Activated CD4-positive, alpha-beta T cell treated with anti-CD3 and anti-CD28 coated beads, Interleukin-2, amount 50 U/mL, for 24 hours (primary cell): ENCODE measurements at places on chromosomes 1 and 21.

DNA sequence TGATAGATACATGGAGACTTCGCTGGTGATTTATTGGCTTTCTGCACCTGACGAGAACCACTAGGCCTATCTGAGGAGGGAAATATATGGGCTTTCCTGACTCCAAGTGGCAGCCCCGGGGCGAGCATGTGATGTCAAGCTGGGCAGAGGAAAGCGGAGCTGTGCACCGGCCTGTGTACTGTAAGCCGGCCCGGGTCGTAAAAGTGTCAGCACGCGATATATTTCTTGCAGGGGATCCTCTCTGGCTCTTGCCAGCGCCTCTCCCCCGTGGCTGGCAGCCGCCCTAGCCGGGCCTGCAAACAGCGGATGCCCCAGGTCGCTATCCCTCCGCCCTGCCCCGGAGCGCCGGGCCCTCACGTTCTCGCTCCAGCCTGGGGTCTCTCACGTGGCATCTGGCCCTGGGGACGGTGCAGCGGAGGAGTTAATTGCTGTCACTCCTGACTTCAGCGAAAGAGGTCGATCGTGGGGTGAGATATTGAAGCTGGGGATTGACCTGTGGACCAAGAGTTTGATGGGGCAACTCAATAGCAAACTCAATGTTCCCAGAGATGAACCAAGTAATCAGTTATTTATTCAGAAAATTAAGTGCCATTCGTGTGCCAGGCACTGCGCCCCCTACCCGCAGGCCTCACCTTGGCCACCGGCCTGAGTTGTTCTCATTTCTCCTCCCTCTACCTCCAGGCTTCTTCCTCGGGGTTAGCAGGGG lies 41.0 kb upstream of the HAO2 start:
- no peak for DNase-seq

GRCh38 chr1:59063501-59063900 lies 233.4 kb upstream of the FGGY start:
- no peak for DNase-seq

GRCh38 chr1:77888781-77889642 lies 588 bp downstream of the NEXN start:
- no peak for DNase-seq

- DNase-seq: no peak
Measured at GRCh38 chr21:17989780-17990179, 170.6 kb upstream of the C21orf91 start.

- no peak for DNase-seq
Measured at GRCh38 chr1:181251001-181251712, 162.7 kb downstream of the IER5 start.

GRCh38 chr1:58687516-58687915 lies 12.3 kb downstream of the MYSM1 start:
- no peak for DNase-seq

GRCh38 chr1:229203030-229203751 lies 67.7 kb upstream of the RAB4A start:
- no peak for DNase-seq

DNA sequence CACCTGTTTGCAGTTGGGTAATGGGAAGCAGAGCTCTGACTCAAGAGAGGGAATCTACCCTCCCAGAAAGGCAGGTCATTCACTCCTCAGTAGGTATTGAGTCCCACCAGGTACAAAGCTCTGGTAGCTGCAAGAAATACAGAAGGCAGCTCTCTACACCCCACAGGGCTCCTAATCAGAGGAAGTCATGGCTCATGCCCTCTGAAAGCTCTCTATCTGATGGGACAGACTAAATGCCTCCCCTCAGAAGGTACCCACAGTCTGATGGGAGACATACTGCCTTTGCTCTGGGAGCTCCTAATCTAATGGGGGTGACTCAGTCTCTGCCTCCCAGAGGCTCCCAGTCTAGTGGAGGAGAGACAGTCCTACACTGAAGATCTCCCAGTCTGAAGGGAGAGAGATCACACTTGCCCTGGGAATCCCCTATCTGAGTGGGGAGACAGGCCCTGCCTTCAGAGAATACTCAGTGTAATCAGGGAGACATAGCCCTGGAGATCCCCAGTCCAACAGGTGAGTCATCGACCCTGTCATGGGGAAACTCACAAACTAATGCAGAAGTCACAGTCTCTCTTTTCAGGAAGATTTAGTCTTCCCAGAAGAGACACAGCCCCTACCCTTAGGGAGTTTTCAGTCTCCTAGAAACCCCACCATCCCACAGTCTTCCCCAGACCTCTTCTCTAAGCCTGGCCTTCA lies 23.7 kb downstream of the CAMK1G start:
- DNase-seq: peak; percentile 37

DNA sequence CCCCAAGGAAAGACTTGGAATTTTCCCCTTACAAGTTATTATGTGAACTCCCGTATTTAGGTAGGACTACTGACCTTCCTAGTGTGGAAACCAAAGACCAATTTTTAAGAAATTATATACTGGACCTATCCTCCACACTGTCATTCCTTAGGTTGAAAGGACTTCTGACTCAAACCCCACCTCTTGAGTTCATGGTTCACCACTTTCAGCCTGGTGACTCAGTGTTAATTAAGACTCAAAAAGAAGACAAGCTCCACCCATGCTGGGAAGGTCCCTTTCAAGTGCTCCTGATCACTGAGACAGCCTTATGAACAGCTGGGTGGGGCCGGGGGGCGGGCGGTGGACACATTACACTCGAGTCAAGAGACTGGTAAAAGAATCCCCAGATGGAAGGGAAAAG lies 113.2 kb downstream of the LRRC53 start:
- DNase-seq: no peak

DNA sequence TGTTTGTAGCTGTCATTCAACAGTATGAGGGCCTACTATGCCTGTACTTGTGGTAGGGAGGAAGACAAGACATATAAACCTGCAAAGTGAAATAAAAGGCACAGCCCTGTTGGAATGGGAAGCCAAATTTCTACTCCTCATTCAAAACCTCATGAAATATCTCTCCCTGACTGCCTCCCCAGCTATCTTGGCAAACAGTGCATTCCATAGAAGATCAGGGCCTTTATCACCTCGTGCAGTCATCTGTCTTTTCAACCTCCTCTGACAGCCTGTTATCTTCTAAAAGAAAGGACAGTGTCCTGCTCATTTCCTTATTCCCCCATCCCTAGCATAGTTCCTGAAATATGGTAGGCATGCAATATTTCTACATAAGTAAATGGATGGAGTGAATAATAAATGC lies 71.0 kb downstream of the SH3GLB1 start:
- DNase-seq: no peak

DNA sequence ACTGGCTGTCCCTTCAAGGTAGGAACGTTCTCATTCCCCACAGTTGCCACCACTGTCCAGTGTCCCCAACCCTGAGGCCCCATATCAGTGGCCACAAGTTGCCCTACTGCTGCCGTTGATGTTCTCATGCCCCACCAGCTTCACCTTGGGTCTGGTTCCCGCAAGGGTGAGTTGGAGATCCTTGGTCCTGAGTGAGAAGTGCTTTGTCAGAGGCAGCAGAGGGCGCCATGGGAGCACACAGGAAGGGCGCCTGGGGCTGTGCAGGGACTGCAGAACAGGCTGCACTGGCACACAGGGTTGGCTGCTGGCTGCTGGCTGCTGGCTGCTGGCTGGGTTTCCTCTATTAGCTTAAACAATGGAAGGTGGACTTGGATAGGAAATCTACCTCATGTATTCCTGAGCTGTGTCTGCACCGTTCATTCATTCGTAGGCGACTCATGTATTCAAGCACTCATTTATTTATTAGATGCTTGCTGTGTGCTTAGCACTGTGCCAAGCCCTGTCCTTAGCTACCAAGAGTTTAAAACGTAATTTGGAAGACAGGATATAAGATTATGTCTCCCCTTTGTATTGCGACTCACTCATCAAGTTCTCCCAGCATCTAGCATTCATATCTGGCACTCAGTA lies 2.1 kb upstream of the S100A9 start:
- DNase-seq: no peak

- DNase-seq: no peak
Measured at GRCh38 chr21:17197996-17198395, 314.8 kb upstream of the CXADR start.

DNA sequence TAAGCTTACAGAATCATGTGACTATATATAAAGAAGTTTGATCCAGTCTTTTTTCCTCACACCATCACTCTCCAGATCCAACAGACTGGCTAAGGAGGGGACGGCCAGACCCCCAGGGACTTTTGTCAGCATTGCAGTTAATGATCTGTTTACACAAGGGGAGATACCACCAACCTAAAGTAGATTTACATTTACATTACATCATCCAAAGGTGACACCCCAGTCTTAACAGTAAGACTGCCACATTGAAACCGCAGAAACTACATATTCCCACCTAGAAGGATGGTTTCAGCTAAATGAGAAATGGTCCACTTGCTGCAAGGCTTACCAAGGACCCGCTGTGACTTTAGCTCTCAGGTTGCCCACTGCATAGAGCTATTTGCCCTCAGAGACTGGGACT lies 3.4 kb downstream of the RCAN1 start:
- no peak for DNase-seq

DNA sequence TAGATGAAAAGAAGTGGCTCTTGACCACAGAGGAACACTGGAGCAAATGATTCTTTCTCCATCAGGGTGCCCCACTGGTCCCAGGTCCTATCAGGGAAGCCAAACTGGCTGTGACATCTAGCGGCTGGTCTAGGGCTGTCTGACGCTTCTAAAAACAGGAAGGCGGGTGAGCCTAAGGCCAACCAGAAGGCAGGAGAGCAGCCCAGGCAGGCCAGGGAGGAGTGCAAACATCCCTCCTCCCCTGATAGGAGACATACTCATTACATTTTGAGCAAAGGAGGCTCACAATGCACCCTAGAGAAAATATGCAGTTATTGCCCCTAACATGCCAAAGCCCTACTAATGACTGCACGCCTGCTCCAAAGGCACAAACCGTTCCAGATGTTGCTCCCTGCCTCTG lies 10.4 kb upstream of the FOXE3 start:
- DNase-seq: no peak

GRCh38 chr1:92587445-92587844 lies 100.7 kb upstream of the GFI1 start:
- peak; percentile 51 for DNase-seq

GRCh38 chr1:100323419-100324106 lies 28.7 kb upstream of the CDC14A start:
- no peak for DNase-seq

DNA sequence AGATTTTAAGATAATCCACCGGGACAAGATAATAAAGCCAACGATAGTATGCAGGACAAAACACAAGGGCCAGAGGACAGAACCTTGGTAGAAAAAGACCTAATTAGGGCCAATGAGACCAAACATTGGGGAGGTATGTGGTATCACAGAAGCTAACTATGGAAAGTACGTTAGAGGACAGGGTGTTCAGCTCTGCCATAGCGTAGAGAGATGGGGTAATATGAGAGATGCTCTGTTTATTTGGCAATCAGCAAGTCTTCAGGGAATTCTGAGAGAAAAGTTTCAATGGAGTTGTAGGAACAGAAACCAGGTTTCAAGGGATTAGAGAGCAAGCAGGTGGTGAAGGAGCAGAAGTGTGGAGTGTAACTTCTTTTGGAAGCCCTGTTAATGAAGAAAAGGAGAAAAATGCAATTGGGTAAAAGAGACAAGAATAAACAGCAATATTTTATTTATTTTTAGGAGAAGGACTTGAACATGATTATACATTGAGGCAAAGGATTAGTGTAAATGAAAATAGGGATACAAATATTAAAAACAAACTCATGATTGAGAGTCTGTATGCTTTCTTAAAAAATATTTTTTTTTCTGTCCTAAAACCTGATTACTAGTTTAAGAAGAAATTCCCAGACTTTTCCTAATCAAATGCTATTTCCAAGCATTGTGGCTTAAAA lies 24.0 kb downstream of the EEIG2 start:
- no peak for DNase-seq

DNA sequence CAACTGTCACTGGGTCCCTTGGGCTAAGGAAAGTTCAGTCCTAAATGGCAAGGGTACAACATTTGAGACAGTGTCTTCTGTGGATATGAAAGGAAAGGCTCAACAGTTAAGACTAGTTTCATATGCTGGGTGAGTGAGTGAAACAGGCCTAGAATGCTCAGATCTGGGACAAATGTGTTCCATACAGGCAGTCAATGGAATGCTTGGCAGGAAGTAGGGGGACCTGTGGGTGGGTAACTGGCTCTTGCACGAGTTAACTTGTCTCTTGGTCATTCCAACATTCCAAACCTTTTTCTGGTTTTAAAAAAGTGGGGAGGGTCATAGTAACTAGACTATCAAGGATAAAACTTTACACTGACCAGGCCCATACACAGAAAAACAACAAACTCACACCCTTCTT lies 17.8 kb upstream of the ADAM30 start:
- no peak for DNase-seq

GRCh38 chr1:235313931-235314678 lies 13.9 kb downstream of the ARID4B start:
- DNase-seq: no peak

- DNase-seq: no peak
Measured at GRCh38 chr1:29186252-29186651, 4.6 kb upstream of the SRSF4 start.

GRCh38 chr21:41280115-41280919 lies 36.3 kb upstream of the FAM3B start:
- DNase-seq: no peak

DNA sequence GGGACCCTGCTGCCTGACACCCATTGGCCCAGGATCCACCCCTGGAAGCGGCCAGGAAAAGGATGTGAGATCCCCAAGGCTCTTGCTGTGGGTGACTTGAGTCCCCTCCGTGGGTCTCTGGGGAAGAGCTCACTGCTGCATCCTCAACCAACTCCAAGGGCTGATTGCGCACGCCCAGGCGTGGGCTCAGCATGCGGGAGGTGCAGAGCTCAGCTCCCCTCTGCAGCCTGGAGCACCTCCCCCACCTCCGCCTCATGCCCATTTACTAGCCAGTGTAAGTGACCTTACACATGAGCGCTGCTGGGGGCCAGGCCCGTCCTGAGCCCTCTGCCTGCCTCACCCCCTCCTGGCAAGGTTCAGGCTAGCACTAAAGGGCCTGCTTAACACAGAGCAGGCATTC lies 138.4 kb upstream of the VAMP3 start:
- DNase-seq: no peak

DNA sequence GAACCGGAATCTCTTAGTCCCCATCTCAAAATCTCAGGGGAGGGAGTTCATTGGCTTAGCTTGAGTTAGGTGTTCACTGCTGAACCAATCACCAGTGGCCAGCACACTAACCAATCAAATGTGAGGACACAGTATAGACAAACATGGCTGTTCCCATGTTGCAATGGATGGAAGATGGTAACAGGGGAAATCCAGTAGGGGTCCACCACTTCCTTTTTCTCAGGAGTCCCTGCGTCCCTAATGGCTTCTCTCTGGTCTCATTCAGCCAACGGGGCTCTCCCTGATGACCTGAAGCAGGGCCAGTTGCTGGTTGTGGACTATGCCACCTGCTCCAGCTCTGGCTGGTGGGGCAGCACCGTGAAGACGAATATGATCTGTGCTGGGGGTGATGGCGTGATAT lies 9.7 kb downstream of the CELA2B start:
- no peak for DNase-seq

GRCh38 chr1:49527606-49528305 lies 496.0 kb downstream of the AGBL4 start:
- DNase-seq: no peak

DNA sequence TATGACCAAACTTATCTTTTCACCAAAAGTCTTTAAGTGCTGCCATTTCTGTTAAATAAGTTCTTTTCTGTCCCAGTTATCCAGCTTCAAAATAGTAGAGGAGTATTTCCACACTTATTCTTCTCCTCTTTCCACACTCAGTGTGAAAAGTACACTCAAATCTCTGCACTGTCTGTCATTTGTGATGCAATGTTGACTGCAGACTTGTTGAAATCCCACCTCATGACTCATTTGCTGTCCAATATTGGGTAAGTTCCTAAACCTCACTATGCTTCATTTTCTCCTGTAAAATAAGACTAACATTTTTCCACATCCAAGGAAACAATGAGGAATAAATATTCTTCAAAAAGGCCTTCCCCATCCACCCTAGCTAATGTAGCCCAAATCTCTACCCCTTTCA lies 17.5 kb downstream of the LRRIQ3 start:
- no peak for DNase-seq
